ENCODE measurements at places on chromosomes 5 and 9. TPM values are rescaled to one million over a fixed set of nuclear protein-coding genes. Genes with fewer than 3 reads are reported as not detected.

The ADRA1B gene
- not detected for total RNA-seq

The LIFR gene
- 72.9 TPM for total RNA-seq

The ELL2 gene
- 120 TPM for total RNA-seq

The TRIM14 gene
- total RNA-seq = 21.0 TPM

The INSL4 gene
- total RNA-seq = not detected

The PTPN3 gene
- total RNA-seq = 21.6 TPM
